ENCODE measurements at places on chromosomes 2 and 18. TPM values are rescaled to one million over a fixed set of nuclear protein-coding genes. Genes with fewer than 3 reads are reported as not detected.

GRCh38 chr2:6973895-6974545, 56.8 kb downstream of the RNF144A start:
- no peak for DNase-seq

Gene PIEZO2
- total RNA-seq: not detected

DNA sequence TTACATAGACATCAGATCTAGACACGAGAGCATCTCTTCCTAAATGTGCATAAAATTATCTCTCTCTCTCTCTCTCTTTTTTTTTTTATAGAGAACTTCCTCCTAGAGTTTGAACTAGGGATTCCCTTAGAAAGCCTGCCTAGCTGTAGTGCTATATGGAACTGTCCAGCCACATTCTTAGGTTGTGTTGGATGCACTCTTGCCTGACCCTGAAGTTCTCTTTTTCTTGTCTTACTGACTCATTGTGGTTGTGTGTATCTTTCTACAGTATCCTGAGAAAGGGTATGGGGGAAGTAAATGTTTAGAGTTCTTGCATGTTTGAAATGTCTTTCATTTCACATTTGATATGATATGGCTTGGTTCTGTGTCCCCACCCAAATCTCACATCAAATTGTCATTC, 368.2 kb downstream of the CDH2 start:
- no peak for DNase-seq

GRCh38 chr2:191864628-191865374, 17.9 kb upstream of the CAVIN2 start:
- no peak for DNase-seq

DNA sequence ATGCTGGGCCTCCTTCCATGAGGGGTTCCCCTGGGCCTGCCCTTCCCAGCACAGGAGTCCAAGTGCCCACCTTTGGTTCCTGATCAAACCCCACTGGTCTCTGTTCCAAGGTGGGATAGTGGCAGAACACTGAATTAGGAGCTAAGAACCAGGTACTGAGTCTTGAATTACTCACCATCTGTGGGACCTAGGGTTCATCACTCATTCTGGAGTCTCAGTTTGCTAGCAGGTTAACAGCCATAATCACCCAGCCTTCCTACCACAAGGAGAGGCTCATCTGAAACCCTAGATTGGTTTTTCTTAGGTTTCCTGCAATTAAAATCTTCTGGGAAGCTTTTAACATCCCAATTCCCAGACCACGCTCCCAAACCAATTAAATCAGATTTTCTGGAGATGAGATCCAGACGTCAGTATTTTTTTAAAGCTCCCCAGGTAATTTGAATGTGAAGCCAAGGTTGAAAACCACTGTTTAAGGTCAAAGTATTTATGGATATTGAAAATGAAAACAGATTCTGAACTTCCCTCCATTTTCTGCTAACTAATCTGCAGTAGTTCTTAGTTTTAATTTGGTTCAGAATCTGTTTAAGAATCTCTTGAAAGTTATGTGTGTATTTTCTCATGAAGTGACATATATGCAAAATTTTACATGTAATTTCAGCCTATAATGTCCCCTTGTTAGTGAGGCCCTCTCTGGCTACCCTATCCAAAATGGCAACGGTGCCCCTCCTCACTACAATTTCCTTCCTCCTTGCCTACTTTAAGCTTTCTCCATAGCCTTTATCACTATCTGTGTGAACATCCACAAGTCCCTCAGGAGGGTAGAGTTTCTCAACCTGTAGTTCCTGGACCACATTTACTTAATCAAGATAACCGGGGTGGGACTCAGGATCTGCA, 166.5 kb upstream of the CXCR4 start:
- DNase-seq: no peak

Measured in T-helper 17 cell (primary cell).